NCI-H2081 (cell line): ENCODE measurements at places on chromosomes 7 and 10.

DNA sequence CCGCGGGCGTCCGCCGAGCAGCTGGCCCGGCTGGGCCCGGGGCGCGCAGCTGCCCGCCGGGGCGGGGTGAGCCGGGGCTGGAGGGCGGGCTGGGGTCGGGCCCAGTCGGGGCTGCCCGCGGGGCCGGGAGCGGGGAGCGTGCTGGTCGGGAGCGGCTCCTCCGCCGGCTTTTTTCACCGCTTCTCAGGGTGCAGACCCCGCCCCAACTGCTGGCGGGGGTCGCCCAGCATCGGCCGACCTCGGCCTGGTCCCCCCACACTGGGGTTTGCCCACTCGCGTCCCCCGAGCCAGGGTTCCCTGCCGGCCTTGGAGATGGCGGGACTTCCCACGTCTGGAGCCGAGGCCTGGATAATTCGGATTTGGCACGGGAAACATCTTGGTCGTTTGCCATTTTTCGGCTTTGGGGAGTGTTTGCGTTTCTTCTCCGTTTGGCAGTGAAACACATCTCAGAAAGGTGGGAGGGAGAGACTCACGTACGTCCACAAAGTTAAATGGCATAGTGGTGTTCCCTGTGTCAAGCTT, 432 bp downstream of the TMEM248 start:
- DNase-seq: peak; percentile 32

- DNase-seq: peak; percentile 54
Measured at GRCh38 chr10:80460399-80461207, 6.5 kb downstream of the TSPAN14 start.

- no peak for DNase-seq
Measured at GRCh38 chr10:113019096-113019495, 69.0 kb downstream of the TCF7L2 start.

DNA sequence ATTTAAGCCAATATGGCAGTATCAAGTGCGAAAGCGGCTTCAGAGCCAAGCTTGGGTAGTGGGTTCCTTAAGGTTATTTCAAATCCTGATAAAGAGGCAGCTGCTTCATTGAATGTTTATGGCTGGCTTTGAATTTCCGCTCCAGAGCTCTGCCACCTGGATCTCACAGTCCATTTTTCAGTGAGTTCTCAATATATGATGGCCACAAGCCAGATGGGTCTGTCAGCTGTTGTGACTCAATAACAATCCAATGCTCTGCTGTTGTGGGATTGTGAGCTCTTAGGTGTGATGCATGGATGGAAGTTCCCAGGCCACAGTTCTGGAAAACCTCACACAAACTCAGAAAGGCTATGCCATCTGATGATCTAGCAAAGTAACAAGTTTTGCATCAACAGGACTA, 743.8 kb upstream of the LRRN3 start:
- DNase-seq: peak; percentile 17

DNA sequence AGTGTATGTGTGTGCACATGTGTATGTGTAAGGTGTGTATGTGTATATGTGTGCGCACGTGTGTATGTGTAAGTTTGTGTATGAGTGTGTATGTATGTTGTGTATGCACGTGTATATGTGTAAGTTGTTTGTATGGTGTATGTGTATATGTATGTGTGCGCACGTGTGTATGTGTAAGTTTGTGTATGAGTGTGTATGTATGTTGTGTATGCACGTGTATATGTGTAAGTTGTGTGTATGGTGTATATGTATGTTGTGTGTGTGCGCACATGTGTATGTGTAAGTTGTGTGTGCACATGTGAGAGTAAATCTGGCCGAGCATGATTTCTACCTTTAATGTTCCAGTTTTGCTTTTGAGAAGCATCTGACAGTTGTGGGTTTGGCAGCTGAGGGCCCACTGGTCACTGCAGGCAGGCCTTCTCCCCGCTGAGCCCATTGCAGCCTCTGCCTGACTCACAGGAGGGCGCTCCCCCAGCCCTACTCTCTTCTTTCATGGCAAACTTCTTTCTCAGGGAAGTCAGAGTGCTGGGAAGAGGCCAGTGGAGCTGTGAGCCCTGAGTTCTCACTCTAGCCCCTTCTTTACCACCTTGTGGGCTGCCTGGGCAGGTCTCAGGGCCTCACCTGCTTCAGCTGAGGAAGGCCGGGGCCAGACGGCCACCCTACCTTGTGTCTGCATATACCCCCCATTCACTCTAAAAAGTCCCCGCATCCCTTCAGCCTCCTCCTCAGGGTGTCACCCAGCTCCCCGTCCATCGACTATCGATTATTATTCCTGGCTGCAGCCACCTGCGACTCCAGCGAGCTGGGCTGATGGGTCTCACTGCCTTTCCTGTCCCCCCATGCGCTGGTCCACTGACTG, 11.2 kb downstream of the WDR86 start:
- no peak for DNase-seq

GRCh38 chr10:21950566-21950965, 53.0 kb downstream of the DNAJC1 start:
- no peak for DNase-seq

DNA sequence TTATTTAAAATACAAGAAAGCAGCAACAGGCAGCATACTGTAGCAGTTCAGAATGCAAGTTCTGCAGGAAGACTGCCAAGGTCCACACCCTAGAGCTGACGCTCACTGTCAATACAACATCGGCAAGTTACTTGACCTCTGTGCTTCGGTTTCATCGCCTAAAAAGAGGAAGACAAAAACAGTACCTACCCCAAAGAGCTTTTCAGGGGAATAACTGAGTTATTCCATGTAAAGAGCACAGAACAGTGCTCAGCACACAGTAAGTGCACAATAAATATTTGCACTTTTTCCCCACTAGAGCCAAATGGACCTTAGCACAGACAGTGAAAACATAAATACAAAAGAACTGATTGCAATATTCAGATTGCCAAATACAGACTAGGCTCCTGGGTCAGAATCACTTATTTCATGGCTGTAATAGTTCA, 88.6 kb downstream of the USP6NL start:
- no peak for DNase-seq

DNA sequence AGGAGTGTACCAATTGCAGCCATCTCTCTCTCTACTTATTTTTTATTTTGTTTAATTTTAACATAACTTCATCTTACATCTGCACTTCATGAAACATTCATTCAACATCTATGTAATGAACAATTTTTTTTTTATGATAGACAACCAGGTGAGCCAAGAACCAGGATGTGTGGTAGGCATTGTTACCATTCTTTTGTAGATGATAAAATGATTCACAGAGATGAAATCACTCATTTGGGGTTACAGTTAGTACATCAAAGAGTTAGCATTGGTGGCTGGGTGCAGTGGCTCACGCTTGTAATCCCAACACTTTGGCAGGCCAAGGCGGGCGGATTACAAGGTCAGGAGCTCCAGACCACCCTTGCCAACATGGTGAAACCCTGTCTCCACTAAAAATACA, 127.8 kb downstream of the HDAC9 start:
- no peak for DNase-seq

DNA sequence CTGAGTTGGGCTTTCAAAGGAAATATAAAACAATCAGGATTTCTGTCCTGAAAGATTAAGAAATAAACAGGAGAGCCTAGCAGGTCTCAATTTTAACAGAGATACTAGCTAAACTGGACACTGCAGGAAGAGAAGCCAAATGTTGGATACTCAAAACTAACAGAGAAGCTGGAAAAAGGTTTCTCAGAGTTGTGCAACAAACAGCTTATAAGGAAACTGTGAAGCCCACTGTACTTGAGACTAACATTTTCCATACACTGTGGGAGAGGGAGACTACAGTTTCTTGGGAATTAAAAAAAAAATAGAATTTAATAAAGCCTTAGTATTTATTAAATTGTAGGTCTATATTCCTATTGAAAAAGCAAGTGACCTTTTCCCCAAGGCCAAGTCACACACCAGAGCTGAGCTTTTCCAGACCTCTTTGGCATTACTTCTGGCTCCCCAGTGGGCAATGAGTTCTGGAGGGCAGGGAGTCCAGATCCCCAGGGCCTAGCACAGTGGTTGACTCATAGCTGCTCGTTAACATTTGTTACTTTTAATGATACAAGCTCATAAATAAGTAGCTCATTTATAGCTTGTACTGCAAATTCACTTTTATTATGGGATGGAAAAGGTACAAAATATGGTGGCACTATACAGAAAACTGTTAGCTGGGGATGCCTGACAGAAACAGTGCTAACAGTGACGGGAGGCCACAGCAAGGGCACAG, 68.3 kb downstream of the MINDY3 start:
- DNase-seq: no peak

DNA sequence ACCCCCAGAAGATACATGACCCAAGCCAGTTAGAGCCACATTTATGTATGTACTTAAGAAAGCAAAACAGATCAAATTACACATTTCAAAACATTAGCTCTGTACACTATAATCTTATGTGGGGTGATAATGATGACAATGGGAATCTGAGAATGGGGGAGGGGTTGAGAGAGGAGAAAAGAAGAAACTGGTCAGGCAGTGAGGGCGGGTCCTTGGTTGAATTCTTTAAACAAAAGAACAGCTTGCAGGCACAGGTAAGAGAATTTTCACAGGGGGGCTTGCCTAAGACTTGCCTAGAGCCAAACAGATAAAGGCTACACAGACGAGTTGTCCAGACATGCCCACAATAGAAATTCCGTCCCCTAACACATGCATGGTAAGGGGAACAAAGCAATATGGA, 76.8 kb upstream of the PTER start:
- no peak for DNase-seq

- no peak for DNase-seq
Measured at GRCh38 chr10:123879606-123880257, 11.9 kb downstream of the CPXM2 start.

GRCh38 chr10:132229834-132230556, 43.2 kb downstream of the DPYSL4 start:
- no peak for DNase-seq
